GM13976 (cell line): ENCODE measurements at places on chromosomes 13 and 19.

GRCh38 chr19:18007917-18008673 is at the start of gene ARRDC2:
Gene ARRDC2 (plus strand): TSS chr19:18008170. CDS start chr19:18008311, 141 bp downstream.
- DNase-seq: peak; percentile 98

- peak; percentile 66 for DNase-seq
Measured at GRCh38 chr13:41352935-41353840, 42.1 kb downstream of the NAA16 start.

DNA sequence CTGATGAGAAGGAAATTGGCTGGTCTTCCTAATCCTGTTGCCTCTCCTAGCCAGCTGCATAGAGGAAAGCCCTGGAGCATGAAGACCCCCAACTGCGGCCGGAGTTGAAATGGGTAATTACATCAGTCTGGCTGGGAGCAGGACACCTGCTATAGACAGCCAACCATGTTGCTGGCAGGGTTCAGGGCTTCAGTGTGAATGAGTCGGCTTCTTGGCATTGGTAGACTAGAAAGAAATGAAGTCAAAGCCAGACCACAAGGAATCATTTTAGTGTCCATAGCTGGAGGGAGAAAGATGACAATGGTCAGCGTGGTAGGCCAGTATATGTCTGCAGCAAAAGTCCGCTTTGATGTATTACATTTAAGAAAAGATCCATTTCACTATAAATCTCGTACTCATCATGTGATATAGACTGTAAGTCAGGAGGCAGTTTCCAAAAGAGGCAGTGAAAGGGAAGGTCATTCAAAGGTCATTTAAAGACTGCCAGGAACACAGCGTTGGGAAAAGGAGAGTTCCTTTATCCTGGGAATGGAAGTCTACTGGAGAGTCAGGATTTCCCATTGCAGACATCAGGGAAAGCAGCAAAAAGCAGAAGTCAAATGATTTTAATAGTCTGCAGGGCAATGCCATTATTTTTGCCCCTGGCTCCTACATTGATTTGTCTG is 262.7 kb downstream of the DNAJC15 start:
- DNase-seq: no peak

DNA sequence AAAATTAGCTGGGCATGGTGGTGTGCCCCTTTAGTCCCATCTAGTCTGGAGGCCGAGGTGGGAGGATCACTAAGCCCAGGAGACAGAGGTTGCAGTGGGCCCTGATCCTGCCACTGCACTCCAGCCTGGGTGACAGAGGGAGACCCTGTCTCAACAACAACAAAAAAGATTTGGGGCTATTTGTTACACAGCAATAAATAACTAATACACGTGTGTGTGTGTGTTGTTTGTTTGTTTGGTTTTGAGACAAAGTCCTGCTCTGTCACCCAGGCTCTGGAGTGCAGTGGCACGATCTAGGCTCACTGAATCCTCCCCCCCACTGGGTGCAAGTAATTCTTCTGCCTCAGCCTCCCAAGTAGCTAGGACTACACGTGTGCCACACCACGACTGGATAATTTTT is 32.9 kb upstream of the FEM1A start:
- no peak for DNase-seq

GRCh38 chr13:105798541-105798940 is 736.9 kb downstream of the EFNB2 start:
- DNase-seq: no peak

GRCh38 chr13:69566104-69566716 is 541.4 kb upstream of the ATXN8OS start:
- DNase-seq: no peak

GRCh38 chr19:5126498-5127223 is 157.7 kb downstream of the KDM4B start:
- peak; percentile 81 for DNase-seq

DNA sequence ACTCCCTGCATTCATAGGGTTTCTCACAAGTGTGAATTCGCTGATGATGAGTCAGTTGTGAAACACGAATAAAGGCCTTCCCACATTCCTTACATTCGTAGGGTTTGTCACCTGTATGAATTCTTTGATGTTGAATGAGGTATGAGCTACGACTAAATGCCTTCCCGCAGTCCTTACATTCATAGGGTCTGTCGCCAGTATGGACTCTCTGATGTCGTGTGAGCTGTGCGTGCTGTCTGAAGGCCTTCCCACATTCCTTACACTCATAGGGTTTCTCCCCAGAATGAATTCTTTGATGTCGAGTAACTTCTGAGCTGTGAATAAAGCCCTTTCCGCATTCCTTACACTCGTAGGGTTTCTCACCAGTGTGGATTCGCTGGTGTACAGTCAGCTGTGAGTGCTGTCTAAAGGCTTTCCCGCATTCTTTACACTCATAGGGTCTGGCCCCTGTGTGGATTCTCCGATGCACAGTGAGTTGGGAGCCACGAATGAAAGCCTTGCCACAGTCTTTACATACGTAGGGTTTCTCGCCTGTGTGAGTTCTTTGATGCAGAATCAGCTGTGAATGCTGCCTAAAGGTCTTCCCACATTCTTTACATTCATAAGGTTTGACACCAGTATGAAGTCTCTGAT is 30.5 kb upstream of the COX7A1 start:
- no peak for DNase-seq

- DNase-seq: no peak
Measured at GRCh38 chr19:54206831-54207177, 6.1 kb downstream of the RPS9 start.
